Suppressor macrophage treated with lipopolysaccharide for 1 hour (primary cell): ENCODE measurements at places on chromosomes 2 and 18.

- DNase-seq = no peak
These were observed 104.9 kb downstream of the ASAP2 start for GRCh38 chr2:9311488-9311887.

DNA sequence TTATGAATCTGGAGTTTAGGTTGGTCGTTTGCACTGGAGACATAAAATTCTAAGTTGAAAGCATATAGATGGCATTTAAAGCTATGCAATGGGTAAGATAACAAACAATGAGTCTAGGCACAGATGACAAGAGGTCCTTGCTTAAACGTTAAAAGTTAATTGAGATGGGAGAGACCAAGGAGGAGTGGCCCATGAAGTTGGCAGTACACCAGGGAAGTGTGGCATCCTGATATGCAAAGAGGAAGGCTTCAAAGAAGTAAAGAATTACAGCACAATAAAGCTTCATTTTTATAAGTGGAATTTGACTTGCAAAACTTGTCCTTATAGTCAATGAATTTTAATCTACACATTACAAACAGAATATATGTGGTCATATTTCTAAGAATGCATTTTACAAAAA, 23.2 kb downstream of the UPP2 start:
- no peak for DNase-seq

DNA sequence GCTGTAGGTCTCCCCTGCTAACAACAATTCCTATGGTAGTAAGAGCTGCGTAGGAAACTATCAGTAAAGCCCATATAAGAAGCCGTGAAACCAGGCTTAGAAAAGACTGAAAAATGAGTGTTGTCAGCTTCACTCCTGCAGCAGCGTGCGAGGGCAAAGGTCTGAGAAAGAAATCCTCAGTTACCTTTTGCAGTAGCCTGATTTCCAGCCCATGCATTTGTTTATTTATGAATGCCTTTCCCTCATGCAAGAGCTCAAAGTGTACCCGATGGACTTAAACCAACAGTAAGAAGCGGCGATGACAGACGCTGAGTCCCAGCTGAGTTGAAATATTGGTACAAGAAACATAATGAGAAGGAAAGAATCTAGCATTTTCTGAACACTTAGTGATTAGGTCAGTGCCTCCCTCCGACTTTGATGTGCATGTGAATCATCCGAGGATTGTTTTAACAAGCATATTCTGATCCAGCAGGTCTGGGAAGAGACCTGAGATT, 15.0 kb upstream of the POLI start:
- DNase-seq = no peak

DNA sequence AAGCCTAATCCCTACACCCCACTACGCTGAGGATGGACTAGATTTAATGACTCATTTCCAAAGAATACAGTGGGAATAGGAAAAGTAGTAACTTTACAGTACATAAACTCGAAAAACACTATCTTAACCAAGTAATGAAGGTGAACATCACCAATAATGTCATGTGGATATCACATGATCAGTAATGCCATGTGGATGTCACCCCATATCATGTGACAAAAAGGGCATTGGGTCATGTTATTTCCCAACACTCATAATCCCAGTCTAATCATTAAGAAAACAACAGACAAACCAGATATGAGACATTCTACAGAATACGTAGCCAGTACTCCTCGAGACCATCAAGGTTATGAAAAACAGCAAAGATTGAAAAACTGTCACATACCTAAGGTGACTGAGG, 667.3 kb upstream of the CRIM1 start:
- no peak for DNase-seq

- DNase-seq = peak; percentile 97
These were observed at the start of gene IL1B for GRCh38 chr2:112836695-112837117. TSS of gene IL1B (minus strand) at chr2:112836779. CDS start at chr2:112836229, 550 bp downstream.

GRCh38 chr2:73979021-73979420, 5.7 kb upstream of the TET3 start:
- no peak for DNase-seq

DNA sequence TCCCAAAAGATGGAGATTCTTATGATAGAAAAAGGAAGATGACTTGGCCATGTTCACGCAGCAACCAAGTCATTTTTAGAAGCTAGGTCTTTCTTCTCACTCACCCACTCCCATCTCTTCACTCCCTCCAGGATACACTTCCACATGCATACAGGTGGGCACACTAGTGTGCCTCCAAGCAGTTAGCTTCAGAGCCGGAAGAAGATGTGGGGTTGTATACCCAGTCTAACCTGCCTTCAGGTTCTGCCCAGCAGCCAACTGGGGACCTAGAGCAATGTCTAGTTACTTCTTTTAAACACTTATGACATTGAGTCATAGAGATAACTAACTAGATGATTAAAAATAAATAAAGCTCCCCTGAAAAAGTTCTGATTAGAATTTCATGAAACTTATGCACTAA, 21.8 kb upstream of the TANK start:
- DNase-seq = no peak

GRCh38 chr18:22391407-22392345, 26.0 kb downstream of the CTAGE1 start:
- DNase-seq = peak; percentile 18

- DNase-seq = no peak
These were observed 129.5 kb downstream of the ZNF804A start for GRCh38 chr2:184727813-184728212.

DNA sequence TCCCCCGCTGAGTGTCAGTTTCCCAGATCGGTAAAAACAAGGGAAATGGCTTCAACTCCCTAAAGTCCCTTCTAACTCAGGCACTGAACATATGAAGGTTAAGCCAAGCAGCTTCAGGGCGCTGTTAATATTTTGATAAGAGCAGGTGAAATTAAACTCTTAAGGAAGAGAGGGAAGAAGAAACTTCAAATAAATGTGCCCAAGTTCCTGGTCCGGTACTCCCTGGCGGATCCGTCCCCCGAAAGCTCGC, 564 bp downstream of the TRABD2A start:
- DNase-seq = no peak

- DNase-seq = no peak
These were observed 8.2 kb upstream of the ALPI start for GRCh38 chr2:232447638-232448303.

DNA sequence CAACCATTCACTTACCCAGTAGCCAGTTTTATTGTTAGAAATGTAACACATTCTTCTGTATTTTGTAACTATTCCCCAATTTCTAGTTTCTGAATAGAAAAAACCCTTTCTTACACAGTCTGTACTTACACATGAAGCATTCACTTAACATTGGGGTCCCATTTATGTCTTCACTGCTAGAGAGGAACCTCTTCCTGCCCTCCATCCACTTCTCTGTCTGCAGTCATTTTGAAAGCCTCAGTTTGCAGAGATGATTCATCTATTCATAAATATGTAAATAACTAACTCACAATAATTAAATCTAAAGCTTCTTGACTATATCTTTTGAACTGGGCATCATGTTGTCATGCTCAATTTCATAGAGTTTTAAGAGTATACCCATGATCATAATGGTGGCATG, 55.9 kb downstream of the ZRANB3 start:
- DNase-seq = no peak

- no peak for DNase-seq
These were observed 91.7 kb upstream of the SPHKAP start for GRCh38 chr2:228273159-228273558.

- DNase-seq = no peak
These were observed 181.4 kb upstream of the FN1 start for GRCh38 chr2:215617060-215617824.

DNA sequence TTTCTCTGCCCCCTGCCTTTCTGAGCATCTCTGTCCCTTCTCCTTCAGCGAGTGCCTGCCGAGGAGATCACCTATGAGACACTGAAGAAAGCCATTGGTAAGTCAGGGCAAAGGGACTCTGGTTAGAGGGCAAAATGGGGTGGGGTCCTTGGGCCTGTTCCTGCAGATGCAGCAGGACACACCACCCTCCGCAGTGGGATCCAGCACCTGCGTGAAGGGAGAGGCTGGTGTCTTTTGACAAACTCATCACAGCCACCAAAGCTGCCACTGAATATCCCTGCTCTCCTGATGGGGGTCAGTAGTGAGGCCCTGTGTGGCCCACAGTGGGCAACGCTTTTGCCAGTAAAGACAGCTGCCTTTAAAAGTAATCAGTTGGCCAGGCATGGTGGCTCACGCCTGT, 18.7 kb downstream of the POMC start:
- DNase-seq = no peak

GRCh38 chr2:238653431-238654109, 194.3 kb upstream of the TWIST2 start:
- DNase-seq = no peak

- no peak for DNase-seq
These were observed 9.5 kb downstream of the SESTD1 start for GRCh38 chr2:179255129-179255528.

GRCh38 chr2:43038696-43039094, 187.7 kb downstream of the ZFP36L2 start:
- DNase-seq = no peak

DNA sequence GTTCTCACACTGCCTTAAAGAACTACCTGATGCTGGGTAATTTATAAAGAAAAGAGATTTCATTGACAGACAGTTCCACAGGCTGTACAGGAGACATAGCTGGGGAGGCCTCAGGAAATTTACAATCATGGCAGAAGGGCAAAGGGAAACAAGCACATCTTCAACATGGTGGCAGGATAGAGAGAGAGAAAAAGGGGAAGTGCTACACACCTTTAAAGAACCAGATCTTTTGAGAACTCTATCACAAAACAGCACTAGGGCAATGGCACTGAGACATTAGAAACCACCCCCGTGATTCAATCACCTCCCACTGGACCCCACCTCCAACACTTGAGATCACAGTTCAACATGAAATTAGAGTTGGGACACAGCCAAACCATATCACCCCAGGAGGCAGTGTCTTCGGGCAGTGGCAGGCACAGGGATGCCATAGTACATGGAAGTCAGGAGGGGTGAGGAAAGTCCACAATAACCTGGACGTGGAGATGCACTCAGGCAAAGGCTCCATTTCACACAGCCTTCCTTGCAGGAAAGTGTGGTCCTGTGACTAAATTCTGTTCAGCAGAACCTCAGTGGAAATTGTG, 120.4 kb upstream of the SERPINE2 start:
- no peak for DNase-seq

- no peak for DNase-seq
These were observed 87.3 kb upstream of the LCLAT1 start for GRCh38 chr2:30359644-30360167.

- no peak for DNase-seq
These were observed 45.7 kb upstream of the CUL3 start for GRCh38 chr2:224630659-224631550.

DNA sequence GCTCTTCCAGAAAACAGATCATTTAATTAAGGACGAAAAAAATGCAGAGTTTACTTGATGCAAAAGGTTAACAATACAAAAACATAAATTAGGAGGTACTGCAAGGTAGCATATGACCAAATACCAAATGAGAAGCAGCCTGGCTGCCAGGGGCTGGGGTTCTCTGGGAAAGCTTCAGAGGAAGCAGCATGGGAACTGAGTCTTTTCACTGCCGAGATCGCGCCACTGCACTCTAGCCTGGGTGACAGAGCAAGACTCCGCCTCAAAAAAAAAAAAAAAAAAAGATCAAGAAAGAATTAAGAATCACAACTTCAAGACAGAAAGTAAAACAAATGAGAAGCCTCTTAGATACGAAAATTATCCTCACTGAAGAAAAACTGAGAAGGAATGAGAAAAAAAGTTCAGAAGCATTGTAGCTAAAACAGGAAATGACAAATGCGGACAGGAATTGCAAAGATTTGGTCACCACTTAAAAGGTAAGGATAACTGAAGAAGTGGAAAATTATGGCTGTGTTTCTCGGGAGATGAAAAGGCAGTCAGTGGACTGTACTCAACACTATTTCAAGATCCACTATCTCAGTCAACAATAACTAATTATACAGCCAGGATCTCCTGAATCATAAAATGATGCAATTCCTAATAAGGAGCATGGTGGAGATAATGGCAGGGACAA, 4.3 kb downstream of the SEPTIN10 start:
- peak; percentile 29 for DNase-seq

- DNase-seq = no peak
These were observed 790.8 kb downstream of the SOCS6 start for GRCh38 chr18:71079606-71080005.

DNA sequence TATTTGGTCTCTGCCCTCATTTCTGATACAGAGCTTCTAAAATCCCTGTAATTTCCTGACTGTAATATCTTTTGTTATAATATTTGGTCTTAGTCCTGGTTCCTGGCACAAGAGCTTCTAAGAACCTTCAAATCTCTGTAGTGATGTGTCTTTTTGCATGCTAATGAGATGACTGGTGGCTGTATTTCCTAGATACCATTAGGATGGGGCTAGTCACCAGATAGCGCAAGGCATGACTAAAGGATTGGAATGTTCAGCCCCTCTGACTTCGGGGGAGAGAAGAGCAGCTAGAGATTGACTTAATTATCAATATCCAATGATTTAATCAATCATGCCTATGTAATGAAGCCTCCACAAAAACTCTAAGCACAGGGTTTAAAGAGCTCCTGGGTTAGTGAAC, 620.8 kb upstream of the ACVR2A start:
- DNase-seq = no peak

GRCh38 chr2:7792031-7792651, 874.9 kb downstream of the RNF144A start:
- no peak for DNase-seq

GRCh38 chr18:51068105-51068504, 38.1 kb downstream of the SMAD4 start:
- DNase-seq = no peak

- no peak for DNase-seq
These were observed 29.7 kb upstream of the IL1B start for GRCh38 chr2:112866128-112866835.

DNA sequence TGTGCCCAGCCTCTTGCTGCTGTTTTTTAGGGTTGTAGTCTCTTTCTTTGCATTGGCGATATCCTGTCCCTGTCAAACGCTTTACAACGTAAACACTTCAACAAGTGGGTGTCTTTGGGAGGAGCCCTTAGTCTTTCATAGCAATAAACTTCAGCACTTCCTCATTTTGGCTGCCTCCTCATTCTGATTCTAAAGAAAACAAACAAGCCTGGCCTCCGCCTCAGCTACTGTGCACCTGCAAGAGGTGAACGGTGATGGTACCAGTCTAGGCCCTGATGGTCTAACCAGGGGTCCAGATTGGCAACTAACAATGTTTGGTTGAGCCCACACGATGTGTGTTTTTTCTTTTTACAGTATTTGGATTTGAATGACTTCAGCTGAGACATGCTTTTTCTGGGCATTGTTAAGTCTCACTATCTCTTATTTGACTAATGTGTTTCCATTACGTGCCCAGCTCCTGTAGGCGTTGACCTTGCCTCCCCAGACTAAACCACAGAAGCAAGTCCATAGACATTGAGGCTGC, 53.2 kb upstream of the CUL3 start:
- peak; percentile 55 for DNase-seq

- DNase-seq = no peak
These were observed 1.5 kb downstream of the SMCHD1 start for GRCh38 chr18:2656981-2657512.
